ENCODE measurements at places on chromosomes 16 and 17.

DNA sequence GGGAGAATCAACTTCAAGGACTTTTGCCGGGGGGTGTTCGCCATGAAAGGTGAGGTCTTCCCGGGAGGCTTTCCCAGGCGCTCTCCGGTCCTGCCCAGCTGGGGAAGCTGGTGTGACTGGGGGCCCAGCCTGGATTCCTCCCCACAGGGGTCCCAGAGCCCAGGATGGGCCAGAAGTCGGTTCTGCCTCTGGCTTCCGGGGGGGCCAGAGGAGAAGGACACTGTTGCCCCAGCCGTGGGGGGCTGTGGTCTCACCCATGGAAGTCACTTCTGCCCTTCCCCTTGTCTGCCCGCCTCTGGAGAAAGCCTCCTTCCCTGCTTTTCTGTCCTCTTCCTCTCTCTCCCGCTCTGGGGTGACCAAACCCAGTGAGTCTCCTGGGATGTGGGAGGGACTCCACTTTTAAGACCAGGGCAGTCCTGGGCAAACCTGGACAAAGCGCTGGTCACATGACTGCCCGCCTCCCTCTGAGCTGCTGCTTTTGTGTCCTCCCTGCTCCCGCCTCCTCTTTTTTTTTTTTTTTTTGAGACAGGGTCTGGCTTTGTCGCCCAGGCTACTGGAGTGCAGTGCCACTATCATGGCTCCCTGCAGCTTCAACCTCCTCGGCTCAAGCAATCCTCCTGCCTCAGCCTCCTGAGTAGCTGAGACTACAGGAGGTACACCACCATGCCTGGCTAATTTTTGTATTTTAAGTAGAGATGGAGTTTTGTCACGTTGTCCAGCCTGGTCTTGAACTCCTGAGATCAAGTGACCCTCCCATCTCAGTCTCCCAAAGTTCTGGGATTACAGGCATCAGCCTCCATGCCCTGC is 40.6 kb downstream of the RAB11FIP4 start:
- DNase-seq = no peak

- no peak for DNase-seq
Observed at GRCh38 chr16:51407199-51407598, 256.1 kb upstream of the SALL1 start.

- DNase-seq = no peak
Observed at GRCh38 chr17:39740357-39741111, 2.8 kb downstream of the GRB7 start.

DNA sequence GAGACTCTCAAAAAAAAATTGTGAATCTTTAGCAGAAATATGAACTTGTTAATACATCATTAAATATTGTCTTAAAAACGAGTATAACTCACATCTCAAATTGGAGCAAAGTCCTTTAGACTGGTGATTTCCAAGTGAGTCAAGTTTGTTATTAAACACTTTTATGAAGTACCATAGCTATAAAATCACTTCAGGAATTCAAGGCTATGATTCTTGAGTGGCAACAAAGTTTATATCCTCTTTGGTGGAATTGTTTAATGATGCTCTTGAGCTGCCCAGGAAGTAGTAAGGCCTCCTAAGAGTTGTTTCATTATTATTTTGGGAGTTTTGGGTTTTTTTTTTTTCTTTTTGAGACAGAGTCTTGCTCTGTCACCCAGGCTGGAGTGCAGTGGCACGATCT is 16.7 kb upstream of the BLMH start:
- DNase-seq = no peak

DNA sequence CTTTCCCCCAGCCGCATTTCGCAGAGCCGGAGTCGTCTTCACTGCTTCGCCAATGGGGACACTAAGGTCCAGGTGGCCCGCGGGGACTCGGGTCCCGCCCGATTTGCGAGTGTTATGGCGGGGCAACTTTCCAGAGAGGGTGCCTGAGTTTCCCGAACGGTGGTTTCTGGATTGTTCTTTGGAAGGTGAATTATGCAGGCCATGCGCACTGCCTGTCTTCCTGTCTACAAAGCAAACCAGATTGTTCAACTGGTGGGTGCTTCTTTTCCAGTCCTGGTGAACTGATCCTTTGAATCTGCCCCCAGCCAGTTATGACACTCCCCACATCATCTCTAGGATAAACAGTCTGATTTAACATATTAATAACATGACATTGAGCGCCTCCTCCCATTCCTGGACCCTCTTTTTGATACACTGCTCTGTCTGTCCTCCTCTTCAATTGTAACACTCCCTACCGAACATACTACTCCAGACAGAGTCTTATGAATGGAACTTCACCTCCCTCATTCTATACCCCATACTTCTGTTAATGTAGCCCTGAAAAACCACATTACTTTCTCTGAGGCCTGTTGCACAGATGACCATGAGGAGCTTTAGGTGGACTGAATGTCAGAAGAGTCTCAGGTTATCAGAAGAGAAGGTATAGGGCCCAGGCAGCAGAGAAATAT is 159.0 kb downstream of the RAB11FIP4 start:
- no peak for DNase-seq

DNA sequence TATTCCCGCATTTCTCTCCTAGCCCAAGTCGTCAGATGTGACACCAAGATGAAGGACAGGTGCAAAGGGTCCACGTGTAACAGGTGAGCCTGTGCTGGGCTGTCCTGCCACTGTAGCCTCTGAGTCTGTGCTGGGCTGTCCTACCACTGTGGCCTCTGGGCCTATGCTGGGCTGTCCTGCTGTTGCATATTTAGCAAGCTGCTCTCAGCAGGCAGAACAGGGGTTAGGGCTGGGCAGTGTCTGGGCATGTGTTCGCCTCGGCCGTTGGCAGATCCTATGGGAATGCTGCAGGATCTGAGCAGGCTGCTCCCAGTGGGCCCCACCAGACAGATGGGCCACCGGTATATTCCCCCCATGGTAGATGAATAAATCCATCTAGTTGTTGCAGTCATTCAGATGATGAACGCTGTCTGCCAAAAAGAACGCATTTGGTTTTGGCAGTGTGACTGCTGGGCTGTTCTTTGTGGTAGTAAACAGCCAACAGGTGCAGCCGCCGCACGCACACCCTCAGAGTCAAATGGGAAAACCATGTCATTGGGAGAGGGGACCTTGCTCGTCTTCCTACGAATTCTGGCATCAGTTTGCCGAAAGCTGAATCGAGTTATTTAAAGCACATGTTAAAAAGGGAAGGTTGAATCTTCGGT is 49.2 kb downstream of the CRISPLD2 start:
- DNase-seq = no peak

GRCh38 chr16:70777973-70778406 is 23.0 kb downstream of the VAC14 start:
- no peak for DNase-seq

DNA sequence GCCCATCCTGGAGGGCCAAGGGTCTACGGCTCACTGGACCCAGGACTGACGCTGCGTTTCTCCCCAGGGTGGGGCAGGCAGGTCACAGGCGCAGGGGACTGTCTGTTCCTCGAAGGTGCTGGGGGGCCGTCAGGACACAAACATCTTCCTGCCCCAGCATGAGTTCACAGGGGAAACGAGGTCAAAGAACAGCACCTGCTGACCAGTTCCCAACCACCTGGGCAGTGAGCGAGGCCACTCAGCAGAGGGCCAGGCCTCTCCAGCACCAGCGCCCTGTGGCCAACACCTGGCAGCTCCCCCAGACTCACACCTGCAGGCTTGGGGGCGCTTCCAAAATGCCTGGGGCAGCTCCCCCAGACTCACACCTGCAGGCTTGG is 29.7 kb downstream of the TIMM22 start:
- no peak for DNase-seq

DNA sequence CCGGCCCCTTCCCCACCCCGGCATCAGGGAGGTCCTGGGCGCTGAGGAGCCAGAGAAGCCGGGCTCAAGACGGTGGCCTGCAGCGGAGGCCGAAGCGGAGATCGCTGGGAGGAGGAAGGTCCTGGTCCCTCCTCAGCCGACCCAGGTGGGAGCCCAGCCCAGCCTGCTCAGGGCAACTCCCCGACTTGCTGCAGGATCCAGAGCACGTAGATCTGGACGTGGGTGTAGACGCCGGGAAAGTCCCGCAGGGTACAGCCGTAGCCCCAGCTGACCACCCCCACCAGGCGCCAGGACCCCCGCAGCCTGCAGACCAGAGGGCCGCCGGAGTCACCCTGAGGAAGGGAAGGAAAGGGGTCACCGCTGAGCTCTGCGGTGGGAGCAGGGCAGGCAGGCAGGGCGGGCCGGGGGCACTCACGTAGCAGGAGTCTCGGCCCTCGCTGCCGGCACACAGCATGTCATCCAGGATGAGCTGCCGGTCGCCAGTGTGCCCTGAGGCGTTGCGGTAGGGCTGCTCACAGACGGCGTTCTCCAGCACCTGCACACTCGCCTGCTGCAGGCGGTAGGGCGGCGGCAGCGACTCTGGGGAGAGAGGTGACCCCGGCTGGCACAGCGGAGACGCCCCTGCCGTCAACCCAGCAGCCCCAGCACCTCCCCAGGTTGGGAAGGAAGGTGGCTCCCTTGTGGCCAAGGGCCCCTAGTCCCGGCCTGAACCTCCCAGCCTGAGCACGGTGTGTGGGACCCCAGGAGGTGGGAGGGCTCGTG is 5.4 kb downstream of the TPSD1 start:
- no peak for DNase-seq

Data from tibial nerve (tissue), 4 donors.